Cortex of kidney (tissue), 1 donor: ENCODE measurements at places on chromosomes 1 and 21.

- no peak for DNase-seq
Measured at GRCh38 chr1:17822741-17823426, 67.8 kb downstream of the ACTL8 start.

GRCh38 chr1:89822109-89822962 is 1.5 kb downstream of the LRRC8D start:
- no peak for DNase-seq

- no peak for DNase-seq
Measured at GRCh38 chr1:214236477-214236876, 44.5 kb upstream of the SMYD2 start.

GRCh38 chr1:20530901-20531300 is 21.5 kb upstream of the FAM43B start:
- DNase-seq: no peak

DNA sequence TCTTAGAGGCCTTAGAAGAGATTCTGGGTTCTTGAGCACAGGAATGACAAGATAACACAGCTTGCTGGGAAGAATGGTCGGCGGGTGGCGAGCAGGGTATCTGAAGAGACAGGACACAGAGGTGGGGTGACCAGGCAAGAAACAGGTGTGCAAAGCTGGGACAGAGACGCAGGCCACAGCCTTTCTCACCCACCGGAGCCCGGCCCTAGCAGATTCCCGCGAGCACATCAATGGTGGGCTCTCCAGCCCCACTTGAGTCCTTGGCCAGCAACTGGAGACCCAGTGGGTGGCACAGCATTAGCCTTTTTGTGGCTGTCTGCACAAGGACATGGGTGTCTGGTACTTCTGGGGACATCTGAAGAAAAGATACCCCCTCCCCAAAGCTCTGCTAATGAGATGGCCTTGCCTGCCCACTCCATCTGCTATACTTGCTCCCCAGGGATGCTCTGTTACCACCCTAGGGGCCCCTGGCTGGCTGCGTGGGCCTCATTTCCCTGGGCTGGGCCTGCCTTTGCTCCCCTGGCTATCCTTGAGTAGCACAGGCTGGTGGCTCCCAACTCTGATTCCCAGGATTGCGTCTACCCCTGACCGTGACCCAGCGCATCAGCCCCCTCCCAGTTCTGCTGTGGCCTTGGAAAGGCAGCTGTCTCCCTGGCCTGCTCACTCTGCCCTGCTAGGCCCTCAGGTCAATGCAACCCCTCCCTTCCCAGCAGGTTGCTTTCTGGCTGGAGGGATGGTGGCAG is 127.2 kb upstream of the ADAR start:
- DNase-seq: no peak

GRCh38 chr1:206430031-206430983 is 40.0 kb upstream of the IKBKE start:
- no peak for DNase-seq

DNA sequence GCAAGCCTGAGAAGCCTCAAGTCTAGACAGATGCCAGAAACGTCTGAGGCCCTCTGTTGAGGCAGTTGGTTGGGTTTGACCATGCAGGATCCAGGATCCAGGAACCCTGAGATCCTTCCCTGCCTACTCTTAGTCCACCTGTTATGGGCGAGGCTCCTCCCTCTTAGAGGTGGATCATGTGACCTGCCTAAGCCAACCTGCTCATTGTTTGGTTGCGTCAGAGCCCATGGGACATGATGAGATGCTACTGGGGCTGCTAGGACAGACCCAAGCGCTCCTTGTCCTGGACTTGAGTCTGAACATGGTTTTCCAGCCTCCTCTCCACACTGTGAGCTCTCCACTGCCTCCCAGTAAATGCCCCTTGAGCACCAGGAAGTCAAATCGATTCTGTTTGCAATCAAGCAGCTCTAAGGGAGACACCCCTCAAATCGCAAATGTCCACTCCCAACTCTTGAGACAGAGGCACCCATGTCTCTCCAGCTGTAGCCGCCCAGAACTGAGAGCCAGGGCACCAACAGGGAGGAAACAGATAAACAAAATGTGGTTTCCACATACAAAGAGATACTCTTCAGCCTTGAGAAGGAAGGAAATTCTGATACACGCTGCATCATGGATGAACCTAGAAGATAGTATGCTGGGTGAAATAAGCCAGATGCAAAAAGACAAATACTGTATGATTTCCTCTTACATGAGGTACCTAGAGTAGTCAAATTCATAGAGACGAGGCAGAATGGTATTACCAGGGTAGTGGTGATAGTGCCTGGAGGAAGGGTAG is 31.7 kb upstream of the WNT4 start:
- no peak for DNase-seq

DNA sequence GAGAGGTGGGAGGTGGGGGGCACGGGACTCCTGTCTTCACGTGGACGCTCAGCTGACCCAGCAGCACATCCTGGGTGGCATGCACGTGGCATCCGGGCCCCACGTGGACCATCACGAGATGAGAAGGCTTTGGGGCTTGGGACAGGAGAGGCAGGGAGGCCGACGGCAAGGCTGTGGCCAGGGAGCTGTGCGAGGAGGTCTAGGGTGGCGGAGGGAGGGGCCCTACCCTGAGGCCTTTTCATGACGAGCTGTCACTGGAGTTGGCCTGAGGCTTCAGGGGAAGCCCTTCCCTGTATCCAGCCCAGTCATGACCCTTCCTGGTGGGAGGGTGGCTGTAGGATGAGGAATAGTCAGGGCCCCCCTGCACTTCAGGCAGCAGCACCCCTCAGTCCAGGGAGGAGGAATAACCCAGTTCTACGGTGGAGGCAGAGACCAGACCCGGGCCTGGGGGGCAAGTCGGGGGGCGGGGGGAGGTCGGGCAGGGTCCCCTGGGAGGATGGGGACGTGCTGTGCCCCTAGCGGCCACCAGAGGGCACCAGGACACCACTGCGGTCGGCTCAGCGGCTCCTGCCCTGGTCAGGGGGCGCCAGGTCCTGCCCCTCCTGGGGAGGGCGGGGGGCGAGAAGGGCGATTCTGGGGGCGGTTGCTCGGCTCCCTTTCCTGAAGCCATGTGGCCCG is 2.0 kb upstream of the PERM1 start:
- DNase-seq: no peak

DNA sequence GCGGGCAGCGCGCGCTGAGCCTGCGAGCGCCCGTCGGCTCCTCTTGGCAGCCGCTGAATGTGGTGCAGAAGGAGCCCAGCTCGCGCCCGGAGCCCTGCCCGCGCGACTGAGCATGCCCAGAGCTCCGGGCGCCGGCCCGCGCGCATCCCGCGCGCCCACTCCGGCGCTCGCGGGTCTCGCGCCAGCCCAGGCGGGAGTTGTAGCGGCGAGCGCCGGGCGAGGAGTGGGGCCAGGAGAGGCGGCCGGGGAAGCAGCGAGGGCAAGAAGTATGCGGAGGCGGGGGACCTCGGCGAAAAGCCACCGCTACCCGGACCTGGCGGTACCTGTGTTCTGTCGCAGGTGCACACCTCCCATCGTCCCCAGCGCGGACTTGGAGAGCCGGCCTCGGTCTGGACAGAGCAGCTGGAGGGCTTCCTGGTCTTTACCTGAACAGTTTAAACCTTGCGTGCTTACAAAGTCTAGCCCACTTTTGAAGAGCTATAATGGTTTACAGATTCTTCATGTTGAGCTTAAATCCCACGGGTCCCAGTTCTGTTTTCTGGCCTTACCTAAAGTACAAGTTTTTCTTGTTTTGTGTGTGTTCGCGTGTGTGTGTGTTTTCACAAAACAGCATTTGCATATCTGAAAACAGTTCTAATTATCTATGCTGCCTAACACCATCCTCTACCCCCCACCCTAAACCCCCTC is at the start of gene DDAH1:
DDAH1 (minus strand) TSS at position 61 of the 687 bp plus-strand sequence. CDS start 114 bp downstream, outside the sequence.
- no peak for DNase-seq

DNA sequence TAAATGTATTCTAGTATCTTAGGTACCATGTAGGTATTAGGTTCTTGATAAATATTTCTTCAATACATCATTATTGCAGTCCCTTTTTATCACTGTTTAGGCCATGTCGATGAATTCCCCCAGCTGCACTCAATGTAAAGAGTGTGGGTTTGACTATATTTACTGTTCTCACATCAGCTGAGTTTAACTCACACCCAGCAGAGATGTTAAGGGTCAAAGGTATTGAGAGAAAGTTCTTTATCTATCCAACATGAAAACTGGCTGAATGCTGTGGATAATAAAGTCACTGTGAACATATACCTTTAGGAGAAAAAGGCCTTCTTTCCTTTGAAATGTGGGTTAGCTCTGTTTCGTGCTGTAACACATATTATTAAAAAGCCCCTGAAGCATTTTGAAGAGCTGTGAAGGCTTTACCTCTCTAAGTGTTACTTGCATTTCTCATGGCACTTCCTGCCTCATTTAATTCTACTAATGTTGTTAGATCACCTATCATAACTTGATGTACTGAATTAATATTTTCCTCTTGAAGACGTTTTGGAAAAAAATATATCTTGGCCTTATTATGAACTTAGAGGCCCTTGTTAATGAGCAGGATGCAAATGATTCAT is 19.1 kb upstream of the LYST start:
- no peak for DNase-seq

DNA sequence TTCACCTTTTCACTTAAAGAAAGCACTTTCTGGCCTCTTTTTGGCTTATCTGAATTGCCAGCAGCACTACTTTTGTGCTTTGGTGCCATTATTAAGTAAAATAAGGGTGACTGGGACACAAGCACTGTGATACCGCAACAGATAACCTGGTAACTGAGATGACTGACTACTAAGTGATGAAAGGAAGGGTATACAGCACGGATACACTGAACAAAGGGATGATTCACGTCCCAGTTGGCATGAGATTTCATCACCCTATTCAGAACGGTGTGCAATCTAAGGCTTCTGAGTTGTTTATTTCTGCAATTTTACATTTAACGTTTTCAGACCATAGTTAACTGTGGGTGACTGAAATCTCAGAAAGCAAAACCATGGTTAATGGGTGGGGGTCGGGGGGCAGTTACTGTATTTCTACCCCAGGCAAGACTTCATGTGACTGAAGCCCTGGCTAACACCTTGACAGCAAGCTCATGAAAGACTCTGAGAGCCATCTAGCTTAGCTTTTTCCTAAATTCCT is 102.8 kb downstream of the CLIC6 start:
- no peak for DNase-seq

DNA sequence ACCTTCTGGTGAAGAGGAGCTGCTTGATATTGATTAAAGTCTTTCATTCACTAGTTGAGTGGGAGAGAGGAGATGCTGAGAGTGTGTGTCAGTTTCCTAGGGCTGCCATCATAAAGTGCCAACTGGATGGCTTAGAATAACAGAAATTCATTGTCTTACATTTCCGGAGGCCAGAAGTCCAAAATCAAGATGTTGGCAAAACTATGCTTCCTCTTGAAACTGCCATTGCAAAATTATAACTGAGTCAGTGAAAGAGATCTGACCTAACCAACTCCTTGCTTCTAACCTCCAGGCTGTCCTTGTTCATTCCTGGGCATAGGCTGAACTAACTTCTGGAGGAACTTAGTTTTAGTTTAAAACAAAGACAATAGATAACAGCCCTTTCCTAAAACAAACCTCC is 47.1 kb downstream of the PTGS2 start:
- no peak for DNase-seq

GRCh38 chr21:31072533-31072932 is 34.3 kb upstream of the KRTAP19-8 start:
- no peak for DNase-seq

DNA sequence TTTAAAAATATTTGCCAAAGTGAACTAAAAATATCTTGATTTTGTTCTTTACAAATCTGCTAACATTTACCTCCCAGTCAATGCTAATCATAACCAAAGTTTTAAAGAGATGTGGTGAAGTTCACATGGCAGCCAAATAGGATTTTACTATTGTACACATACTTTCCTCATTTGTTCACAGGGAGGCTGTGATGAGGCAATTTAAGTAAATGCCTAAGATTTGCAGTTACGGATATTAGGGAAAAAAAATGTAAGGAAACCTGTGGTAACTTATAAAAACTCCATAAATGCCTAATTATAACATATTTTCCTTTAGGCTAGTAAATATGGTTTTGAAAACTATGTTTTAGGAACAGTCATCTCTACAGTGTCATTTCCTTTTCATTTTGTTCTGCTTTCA is 32.4 kb downstream of the RGS5 start:
- no peak for DNase-seq

DNA sequence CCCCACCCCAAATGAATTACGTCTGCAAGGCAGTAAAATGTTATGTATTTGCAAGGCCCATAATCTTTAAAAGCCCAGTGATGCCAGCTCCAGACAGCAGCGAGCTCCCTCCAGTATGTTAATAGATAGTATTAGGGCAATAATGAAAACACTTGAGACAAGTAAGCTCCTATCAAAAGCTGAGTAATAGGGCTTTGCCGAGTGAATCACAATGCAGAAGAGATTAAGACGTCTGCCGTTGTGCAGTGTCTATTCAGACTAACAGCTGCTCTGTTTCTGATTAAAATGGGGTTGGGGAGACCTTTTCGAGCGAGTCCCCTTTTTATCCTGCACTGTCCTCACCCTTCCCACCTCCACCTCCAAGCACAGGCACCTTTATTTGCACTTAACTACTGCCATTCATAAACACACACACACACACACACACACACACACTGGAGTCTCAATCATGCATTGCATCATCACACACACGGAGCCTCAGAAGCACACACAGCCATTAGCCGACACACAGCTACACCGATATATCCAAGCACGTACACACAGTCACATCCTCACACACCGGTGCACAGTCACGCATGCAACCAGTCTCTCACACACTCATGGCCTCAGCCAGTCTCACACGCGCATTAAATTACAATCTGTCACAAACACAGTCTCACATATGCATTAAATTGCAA is 46.0 kb upstream of the FOXO6 start:
- no peak for DNase-seq

GRCh38 chr1:9292361-9293240 is at the start of gene SPSB1:
TSS of gene SPSB1 (plus strand) at chr1:9292894. CDS start at chr1:9355892, 62,998 bp downstream.
- DNase-seq: no peak

GRCh38 chr1:220880362-220880670 is 1.1 kb downstream of the HLX start:
- DNase-seq: no peak

- no peak for DNase-seq
Measured at GRCh38 chr1:88224906-88225305, 459.2 kb upstream of the PKN2 start.

GRCh38 chr1:920010-920409 is 3.7 kb upstream of the SAMD11 start:
- no peak for DNase-seq
